ENCODE measurements at places on chromosomes 7 and 10. TPM values are rescaled to one million over a fixed set of nuclear protein-coding genes. Genes with fewer than 3 reads are reported as not detected.

Gene LRRC18
- total RNA-seq: not detected

Gene GNG11
- 11.2 TPM for total RNA-seq

Gene HOXA11
- 0.16 TPM for total RNA-seq

Gene ECHS1
- total RNA-seq: 55.3 TPM

Gene IGFBP3
- 21.3 TPM for total RNA-seq

Gene H2BK1
- total RNA-seq: not detected

Gene CAV1
- total RNA-seq: 273 TPM

Gene PTF1A
- not detected for total RNA-seq

Gene PDZD7
- total RNA-seq: 2.0 TPM

Gene AGMO
- under 0.01 TPM for total RNA-seq

Gene FRMD4A
- 12.9 TPM for total RNA-seq

Gene OPALIN
- total RNA-seq: not detected

Gene ZNF680
- 7.3 TPM for total RNA-seq

Gene SAP25
- total RNA-seq: not detected

Gene MMP21
- total RNA-seq: not detected

Gene IRF5
- not detected for total RNA-seq

Gene GPR15LG
- not detected for total RNA-seq

Gene UNCX
- total RNA-seq: not detected

Gene AHR
- total RNA-seq: 64.7 TPM

Gene SPDYE5
- total RNA-seq: not detected

Gene TUBAL3
- not detected for total RNA-seq

Gene SYT15
- under 0.01 TPM for total RNA-seq

Gene HBP1
- total RNA-seq: 149 TPM
